T-helper 1 cell (primary cell): ENCODE measurements at places on chromosomes 7 and 10.
A peak's percentile ranks its signal among the peaks of the same experiment; 100 is the strongest.

DNA sequence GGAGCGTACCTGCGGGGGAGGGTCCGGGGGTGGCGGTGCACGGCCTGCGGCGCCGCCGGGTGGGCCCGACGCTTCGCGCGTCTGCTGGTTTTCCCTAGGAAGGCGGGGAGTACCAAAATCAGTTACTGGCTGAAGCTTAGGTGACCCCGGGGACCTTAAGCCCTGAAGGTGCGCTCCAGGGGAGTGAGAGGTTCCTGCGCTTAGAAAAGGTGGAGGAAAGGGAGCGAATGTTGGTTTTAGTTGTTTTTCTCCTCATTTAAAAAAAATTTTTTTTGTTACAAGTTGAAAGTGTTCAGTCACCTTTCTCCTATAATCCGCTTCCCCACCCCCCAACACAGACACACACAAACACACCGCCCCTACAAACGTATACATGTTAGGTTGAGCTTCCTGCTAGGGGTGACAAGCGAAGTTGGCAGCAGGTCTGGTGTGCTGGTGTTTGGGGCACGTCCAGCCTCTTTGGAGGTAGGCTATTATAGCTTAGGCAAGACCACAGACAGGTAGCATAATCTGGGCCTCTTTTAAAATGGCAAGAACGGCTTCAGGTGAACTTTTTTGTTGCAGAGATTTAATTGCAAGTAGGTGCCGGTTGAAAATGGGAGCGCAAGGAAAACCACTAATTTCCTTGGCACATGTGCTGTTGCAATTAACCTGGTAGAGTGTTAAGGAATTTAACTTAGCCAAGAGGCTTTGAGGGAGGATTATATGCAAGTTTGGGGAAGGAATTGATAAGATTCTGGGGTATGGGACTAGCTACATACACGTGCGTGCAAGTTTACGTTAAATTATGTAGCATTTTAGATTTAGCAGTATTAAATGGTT is 945 bp downstream of the ADD3 start:
- peak; percentile 24 for DNase-seq

DNA sequence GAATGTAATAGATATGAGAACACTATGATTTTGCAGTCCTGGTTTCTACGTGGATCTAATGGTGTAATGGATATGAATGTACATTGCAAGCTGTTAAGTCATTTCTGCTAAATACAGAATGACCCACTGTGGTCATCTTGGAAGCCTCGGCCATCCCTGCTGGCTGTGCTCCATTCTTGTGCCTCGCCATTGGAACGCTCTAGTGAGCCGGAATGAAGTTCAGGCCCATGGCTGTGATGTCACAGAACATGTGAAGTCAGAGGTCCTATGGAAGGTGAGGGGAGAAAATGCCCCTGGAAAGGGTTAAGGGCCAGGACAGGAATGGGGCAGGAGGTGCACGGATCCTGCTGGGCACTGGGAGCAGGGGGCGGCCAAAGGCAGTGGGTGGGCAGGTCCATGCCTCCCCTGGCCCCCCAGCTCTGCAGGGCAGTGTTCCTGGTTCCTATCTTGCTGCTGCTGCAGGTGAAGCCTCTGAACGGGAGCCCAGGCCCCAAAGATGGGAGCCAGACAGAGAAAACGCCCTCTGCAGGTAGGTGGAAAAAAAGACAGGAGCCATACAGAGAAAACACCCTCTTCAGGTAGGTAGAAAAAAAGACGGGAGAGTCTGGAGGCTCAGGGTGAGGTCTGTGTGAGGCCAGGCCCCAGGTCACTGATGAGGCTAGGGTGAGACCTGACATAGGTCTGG is at the start of gene LLCFC1:
LLCFC1 (plus strand) TSS at position 259 of the 685 bp plus-strand sequence; CDS start at position 397, 138 bp downstream.
- no peak for DNase-seq

- DNase-seq, result no peak
These were observed at the start of gene CYP2C8 for GRCh38 chr10:95069286-95069685. CYP2C8 (minus strand) TSS chr10:95069497; CDS start chr10:95069402, 95 bp downstream.

GRCh38 chr10:58516671-58517070 is 4.0 kb downstream of the BICC1 start:
- no peak for DNase-seq

DNA sequence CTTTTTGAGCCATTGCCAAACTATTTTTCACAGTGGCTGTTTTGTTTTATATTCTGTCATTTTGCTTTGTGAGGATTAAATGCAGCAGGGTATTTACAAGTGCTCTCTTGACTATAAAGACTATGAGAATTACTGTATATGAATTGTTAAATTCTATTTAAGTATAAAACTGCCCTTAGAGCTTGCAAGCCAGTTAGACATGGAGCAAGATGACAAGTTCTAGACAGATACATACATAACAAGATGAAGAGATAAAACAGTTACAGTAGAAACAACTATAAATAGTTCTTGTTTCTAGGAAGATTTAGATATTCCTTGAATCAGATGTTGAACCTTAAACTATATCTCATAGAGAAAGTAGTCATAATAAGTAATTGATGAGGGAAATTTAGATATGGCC is 60.6 kb downstream of the DNAH11 start:
- no peak for DNase-seq

DNA sequence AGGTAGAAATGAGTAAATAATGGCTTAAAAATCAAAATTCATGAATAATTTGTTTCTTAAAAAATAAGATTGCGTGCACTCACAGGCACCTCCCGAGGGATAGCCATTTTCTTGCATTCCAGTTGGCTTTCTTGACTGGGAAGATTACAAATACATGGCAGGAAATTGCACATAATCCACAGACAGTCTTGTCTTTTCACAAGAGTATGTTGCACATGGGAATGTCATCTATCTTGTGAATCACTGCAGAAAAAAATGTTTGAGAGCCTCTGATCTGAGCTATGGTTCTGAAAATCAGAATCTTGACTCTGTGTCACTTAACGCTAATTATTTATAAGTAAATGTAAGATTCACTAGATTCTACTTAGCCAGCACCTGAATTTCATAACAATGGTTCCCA is 74.1 kb upstream of the PRKG1 start:
- no peak for DNase-seq

DNA sequence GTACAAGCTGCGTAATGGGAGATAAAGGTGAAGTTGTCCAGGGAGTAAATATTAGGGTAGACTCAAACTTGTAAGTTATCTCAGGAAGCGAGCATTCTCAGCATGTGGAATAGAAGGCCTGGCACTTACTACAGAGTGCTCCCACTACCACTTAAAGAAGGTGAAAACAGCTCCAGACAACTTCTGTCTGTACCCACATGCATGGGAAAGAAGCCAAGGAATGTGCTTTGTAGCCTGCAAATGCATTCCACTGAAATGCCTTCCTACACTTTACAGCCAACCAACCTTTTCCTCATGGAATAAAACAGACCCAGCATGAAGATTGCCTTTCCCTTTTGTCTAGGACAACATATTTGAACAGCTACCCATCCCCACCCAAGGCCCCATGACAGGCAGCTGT is 45.4 kb upstream of the NPSR1 start:
- DNase-seq, result no peak

GRCh38 chr10:75070476-75070875 is 41.0 kb upstream of the SAMD8 start:
- no peak for DNase-seq

- no peak for DNase-seq
These were observed 94.3 kb upstream of the IL6 start for GRCh38 chr7:22632674-22633073.

GRCh38 chr10:21624951-21625350 is 90.9 kb downstream of the MLLT10 start:
- DNase-seq, result no peak

- DNase-seq, result no peak
These were observed 839.0 kb downstream of the LRMDA start for GRCh38 chr10:76270464-76270863.

GRCh38 chr10:61812052-61812721 is 89.3 kb upstream of the ARID5B start:
- DNase-seq, result peak; percentile 45

- no peak for DNase-seq
These were observed 142.3 kb downstream of the KAT6B start for GRCh38 chr10:74968667-74969061.

GRCh38 chr10:125811251-125811650 is 11.8 kb downstream of the UROS start:
- DNase-seq, result no peak

- peak; percentile 77 for DNase-seq
These were observed 19.7 kb downstream of the MXI1 start for GRCh38 chr10:110226926-110227641.

DNA sequence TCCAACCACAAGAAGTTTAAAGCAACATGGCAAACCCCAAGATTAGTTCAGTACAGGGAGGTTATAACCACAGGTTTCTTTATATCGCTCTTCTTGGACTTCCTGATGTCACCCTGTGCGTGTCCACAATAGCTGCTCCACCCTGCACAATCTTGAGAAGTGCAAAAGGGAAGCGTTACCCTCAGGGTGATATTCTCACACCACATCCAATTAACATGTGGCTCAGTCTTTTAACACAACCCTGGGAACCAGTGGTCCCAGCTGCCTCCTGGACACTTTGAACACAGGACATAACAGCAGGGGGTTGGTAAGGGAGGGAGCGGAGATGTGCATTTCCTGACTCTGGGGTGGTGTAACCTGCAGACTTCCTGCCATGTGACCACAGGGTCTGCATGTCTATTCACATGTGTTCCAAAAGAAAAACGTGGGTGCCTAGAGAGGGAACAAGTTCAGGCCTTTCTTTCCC is 64.6 kb downstream of the GSAP start:
- peak; percentile 17 for DNase-seq

DNA sequence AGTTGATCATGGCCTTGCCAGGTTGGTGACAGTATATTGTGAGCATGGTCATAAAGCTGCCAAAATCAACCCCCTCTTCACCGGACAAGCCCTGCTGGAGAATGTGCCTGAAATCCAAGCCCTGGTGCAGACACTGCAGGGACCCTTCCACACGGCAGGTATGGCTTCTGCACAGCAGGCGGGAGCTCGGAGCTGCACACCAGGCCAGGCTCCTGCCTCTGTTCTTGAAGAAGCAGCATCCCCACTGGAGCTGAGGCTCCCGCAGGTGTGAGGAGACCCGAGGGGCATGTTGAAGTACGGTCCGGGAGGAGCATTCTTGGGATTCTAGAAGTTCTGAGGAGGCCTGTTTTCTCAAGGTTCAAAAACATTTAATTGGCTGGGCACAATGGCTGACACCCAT is 12.7 kb downstream of the DHTKD1 start:
- DNase-seq, result no peak

- DNase-seq, result no peak
These were observed 52.8 kb upstream of the ANTXRL start for GRCh38 chr10:46234026-46234425.

DNA sequence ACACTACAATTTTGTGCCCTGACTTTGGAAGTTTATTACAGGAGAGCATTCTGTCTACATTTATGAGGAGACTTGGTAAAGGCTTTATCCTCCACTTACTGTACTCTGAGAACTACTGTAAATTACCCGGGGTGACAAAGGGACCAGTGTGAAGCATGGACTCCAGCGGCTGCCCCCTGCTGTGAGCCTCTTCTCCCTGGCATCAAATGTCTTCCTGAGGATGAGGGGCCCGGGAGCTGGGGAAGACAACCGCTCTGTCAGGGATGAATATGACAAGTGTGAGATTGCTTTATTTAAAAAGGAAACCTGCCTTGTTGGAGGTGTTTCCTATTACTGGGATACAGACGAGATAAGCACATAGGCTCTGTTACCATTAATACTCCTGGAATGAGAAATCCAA is 714.8 kb downstream of the CCSER2 start:
- no peak for DNase-seq

- no peak for DNase-seq
These were observed 348.2 kb upstream of the C7orf33 start for GRCh38 chr7:148242294-148242821.

DNA sequence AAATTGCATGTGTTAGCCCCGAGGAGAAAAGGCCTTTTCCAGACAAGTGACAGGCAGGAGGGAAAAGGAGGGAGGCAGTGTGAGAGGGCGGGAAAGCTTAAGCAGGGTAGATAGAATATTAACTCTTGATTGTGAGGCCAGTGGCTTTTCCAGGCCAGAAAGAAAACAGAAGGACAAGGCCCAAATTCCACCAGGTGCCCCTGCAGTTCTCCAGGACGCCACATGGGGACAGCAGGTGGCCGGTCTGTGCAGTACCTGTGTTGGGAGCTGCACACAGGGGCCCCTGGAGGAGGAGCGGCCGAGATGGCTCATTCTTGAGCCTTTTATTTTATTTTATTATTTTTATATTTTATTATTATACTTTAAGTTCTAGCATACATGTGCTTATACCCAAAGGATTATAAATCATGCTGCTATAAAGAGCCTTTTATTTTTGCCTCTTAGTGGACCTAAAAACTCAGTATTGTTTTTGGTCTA is 141.3 kb upstream of the KLF14 start:
- peak; percentile 52 for DNase-seq

GRCh38 chr10:132149271-132149670 is 37.5 kb upstream of the DPYSL4 start:
- DNase-seq, result no peak

GRCh38 chr10:7525314-7526016 is 114.6 kb upstream of the SFMBT2 start:
- DNase-seq, result peak; percentile 34

DNA sequence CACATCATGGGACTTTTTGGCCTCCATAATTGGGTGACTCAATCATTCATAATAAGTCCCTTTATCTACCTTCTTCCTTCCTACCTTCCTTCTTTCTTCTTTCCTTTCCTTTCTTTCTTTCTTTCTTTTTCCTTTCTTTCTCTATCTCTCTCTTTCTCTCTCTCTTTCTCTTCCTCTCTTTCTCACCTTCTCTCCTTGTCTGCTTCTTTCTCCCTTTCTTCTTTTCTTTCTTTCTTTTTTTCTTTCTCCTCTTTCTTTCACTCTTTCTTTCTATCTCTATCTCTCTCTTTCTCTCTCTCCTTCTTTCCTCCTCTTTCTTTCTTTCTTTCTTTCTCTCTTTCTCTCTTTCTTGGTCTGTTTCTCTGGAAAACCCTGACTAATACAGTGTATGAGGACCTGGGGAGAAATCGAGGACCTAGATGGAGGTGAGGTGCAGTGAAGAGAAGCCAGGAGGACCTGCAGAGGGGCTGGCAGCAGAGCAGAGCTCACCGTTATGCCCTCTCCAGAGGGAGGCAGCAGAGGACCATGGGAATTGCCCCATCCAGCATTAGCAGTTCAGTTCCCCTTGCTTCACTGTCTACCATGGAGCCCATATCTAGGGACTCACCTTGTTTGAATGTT is 52.7 kb upstream of the BTRC start:
- peak; percentile 39 for DNase-seq

DNA sequence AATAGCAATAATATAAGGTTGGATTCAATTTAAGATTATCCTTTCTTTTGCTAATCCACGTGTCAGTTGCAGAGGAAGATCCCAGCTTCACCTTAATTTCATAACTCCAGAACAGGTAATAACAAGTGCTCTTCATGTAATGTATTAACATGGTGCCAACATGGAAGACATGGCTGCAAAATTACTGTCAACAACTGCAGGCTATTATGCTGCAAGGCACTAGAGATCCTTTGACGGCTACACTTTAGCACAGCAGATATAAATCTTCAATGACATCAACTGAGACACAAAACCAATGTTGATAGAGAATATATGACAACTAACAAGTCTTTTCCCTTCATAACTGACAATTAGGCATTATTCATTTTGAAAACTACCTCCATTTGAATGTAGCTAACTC is 96.1 kb downstream of the RNF133 start:
- no peak for DNase-seq
